ENCODE measurements at places on chromosomes 16 and 17.

GRCh38 chr17:69228018-69228417 is 606 bp downstream of the ABCA10 start:
- no peak for DNase-seq

DNA sequence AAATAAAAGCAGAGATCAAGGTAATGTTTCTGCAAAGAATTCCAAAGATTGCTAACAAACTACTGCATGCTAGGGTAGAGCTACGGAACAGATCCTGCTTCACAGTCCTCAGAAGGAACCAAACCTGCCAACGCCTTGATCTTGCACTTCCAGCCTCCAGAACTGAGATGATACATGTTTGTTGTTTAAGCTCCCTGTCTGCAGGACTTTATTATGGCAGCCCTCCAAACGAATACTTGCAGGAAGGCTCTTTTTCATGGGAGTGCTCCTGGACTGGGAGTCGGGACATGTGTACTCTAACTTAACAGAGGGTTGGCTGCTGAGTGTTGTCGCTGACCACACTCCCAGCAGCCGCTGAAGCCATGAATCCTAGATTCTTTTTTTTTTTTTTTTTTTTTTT is 808.8 kb upstream of the EEF2KMT start:
- DNase-seq, result no peak

GRCh38 chr17:40556884-40557414 is 8.3 kb downstream of the CCR7 start:
- DNase-seq, result no peak

- no peak for DNase-seq
These were observed 520.8 kb downstream of the HAPSTR1 start for GRCh38 chr16:9612267-9612666.

DNA sequence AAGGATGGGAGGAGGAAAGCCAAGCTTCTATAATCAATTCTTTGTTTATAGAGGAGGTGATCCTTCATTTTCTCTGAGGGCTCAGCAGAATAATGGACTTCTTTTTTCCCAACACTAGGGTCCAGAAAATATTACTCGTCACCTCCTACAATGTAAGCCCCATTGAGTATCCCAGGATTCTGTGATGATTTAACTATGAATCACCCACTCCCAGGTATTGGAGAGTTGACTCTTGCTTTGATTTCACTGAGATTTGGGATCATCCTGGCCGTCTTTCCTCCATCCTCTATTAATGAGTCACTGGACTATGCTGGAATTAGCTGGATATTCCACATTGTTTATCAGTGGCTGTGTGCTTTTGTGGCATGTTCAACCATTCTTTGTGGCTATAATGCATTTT is 452.0 kb downstream of the NPIPA7 start:
- DNase-seq, result no peak

Data from SHP77 treated with DMSO at 0.1 percent for 48 hours (cell line).